HS-5 (cell line): ENCODE measurements at places on chromosomes 7 and 10.

- DNase-seq, result no peak
Measured at GRCh38 chr10:87669752-87670151, 10.1 kb downstream of the PAPSS2 start.

DNA sequence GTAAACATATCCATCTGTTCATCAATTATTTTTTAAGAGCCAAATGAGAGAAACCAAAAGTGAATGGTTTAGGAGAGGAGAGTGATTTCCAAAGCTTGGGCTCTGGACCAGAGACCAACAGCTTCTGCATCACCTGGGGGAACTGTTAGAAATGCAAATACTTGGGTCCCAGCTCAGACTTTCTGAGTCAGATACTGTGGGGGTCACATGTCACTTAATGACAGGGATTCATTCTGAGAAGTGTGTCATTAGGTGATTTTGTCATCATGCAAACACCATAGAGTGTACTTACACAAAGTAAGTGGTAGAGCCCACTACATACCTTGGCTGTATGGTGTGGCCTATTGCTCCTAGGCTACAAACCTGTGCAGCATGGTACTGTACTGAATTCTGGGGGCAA is 128.5 kb upstream of the PRR15 start:
- no peak for DNase-seq

DNA sequence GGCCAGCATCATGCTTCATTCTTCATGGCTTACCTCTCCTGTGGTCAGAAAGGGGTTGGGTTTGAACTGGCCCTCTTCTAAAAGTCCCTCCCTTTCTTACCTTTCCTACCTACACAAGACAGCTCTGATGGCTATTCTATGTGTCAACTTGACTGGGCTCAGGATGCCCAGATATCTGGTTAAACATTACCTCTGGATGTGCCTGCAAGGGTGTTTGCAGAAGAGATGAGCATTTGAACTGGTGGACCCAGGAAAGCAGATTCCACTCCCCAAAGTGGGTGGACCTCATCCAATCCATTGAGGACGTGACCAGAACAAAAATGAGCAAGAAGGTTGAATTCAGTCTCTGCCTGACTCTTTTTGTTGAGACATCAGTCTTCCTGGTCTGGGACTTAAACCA is 79.0 kb upstream of the TCF7L2 start:
- DNase-seq, result no peak

DNA sequence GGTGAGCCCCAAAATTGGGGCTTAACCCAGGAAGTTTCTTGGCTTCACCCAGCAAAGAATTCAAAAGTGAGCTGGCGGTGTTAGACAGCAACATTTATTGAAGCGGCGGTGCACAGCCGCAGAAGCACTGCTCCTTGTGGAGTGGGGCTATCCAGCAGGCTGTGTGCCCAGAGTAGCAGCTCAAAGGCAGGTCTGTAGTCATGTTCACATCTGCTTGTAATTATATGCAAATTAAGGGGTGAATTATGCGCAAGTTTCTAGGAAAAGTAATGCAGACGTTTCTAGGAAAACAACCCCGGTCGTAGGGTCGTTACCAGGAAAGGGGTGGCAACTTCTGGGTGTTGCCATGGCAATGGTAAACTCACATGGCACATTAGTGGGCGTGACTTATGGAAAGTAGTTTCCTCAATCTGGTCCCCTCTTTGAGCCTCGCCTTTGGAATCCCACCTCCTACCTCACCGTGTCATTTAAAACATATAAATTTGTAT is 13.7 kb upstream of the KBTBD2 start:
- DNase-seq, result peak; percentile 81

- DNase-seq, result no peak
Measured at GRCh38 chr10:93813507-93814465, 56.0 kb downstream of the LGI1 start.

DNA sequence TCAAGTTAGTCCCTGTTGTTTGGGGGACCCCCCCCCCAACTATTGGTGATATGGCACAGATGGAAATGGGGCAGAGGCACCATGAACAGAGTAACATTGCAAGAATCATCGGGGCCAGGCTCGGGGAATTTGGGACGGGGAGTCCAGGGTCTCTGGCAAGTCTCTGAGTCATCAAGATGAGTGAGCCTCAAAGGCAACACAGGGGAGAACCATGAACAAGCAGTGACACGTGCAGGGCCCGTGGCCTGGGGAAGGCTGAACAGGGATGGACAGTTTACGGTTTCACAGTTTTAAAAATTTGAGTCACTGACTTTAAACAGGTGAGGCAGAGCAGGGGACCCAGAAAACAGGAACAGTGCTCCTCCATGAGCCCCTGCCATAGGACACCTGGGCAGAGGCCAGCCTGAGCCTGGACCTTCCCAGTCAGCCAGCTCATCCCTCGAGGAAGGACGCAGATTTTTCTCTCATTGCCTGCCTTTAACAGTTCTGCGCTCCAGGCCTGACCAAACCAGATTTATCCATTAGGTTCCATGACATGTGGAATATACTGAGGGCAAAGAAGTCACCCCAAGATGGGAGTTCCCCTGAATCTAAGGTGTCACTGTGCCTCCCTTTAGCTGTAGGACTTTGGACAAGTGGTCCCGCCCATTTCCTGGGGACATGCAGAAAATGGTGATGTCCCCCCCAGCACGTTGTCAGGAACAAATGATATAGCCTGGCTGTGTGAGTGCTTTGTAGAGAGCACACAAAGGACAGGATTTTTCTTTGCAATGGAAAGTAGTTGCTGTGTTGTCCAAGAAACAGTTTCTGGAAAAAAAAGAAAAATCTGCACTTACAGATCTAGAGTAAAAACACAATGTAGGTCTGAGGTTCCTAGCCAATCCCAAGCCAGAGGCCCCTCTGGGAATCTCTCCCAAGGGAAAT is 23.8 kb downstream of the CHST15 start:
- DNase-seq, result no peak
